ENCODE measurements at places on chromosomes 3 and 15. TPM values are rescaled to one million over a fixed set of nuclear protein-coding genes. Genes with fewer than 3 reads are reported as not detected.

DNA sequence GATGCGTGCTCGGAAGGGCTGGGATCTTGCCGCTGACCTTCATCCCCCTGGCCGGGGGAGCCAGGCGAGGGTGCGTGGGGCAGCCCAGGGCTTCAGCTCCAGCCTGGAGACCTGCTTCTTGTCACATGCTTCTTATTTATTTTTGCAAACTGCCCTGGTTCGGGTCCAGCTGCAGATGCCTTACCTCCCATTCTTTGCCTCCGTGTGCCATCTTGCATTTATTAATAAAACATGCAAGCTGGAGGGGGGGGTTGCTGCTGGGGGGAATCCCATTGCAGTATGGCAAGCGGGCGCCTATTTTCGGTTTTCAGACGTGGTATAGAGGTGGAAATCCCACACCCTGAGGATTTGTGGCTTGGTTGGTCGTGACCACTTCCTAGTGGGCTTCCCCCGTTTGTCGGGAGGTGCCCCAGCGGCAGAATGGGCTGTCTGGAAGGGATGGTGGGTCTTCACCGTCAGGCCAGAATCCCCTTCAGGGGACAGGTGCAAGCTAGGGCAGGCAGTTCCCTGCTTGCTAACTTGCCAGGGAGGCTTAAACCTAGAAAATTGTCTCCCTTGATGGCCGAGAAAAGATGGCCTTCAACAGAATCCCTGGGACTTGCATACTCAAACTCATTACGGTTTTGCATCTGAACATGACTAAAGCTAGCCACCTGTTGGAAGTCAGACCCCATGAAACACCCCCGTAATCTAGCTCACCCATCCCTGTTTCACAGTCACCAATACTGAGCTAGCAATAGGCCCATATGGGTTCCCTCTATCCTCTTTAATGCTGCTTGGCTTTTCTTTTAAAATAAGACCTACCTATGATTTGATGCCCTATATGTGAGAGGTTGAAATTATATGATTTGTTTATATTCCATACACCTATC, 569 bp downstream of the TMEM266 start:
- no peak overlapping the region for H3K27ac ChIP-seq
- DNase-seq, result no peak

DNA sequence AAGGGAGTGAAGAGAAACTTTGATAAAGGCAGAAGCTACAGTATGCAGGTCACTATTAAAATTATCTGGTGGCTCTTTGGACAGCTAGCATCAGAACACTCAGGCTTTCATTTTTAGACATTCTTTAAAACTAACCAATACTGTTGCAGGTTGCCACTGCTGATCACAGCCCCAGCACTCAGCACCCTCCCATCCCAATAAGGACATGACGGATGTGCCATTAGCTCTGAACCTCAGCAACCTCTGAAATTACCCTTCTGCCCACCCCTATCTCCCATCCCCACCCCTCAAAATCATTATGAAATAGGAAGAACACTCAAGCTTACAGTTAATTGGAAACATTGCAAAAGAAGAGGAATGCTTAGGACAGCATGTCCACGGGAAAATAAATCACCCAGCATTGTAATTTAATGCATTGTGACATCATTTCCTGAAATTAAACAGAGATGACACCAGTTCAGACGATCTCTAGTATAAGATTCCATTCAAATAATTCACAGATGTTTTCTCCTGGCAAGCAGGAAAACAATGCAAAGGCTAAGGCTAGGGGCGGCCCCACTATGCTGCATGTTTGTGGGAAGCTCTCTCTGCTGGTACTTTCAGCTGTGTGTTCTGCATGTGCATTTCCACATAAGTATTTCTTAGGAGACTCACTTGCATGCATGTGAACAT, 71.6 kb downstream of the MEIS2 start:
- H3K27me3 ChIP-seq, result no peaks in the 10 kb centered on the region
- H3K27ac ChIP-seq, result no peak overlapping the region
- H3K36me3 ChIP-seq, result peaks cover 46% of the 10 kb centered on the region
- H3K4me1 ChIP-seq, result no peaks in the 10 kb centered on the region
- no peak overlapping the region for H3K4me3 ChIP-seq
- no peak for DNase-seq

GRCh38 chr15:25508369-25509002, 69.7 kb upstream of the UBE3A start:
- no peak overlapping the region for H3K27ac ChIP-seq
- no peaks in the 10 kb centered on the region for H3K27me3 ChIP-seq

DNA sequence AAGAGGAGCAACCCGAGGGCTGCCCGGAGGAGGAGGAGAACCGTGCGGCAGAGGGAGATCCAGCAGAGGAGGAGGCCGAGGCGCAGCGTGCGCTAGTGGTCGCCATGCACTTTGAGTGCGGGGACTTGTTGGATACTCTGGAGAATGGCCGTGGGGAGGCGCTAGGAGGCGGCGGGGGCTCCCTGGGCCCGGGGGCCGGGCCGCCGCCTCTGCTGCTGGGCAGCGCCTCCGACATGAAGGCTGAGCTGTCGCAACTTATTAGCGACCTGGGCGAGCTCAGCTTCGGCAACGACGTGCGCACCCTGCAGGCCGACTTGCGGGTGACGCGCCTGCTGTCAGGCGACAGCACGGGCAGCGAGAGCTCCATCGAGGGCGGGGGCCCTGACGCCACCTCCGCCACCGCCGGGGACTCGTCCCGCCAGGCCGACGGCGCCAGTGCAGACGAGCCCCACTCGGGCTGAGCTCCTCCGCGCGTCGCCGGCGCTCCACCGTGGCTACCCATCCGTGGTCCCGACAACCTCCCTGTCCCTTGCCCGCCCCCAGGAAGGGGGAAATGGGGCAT, 2.0 kb downstream of the FAM43A start:
- no peaks in the 10 kb centered on the region for H3K36me3 ChIP-seq
- DNase-seq, result no peak
- H3K4me1 ChIP-seq, result peaks cover 23% of the 10 kb centered on the region
- H3K4me3 ChIP-seq, result no peak overlapping the region

DNA sequence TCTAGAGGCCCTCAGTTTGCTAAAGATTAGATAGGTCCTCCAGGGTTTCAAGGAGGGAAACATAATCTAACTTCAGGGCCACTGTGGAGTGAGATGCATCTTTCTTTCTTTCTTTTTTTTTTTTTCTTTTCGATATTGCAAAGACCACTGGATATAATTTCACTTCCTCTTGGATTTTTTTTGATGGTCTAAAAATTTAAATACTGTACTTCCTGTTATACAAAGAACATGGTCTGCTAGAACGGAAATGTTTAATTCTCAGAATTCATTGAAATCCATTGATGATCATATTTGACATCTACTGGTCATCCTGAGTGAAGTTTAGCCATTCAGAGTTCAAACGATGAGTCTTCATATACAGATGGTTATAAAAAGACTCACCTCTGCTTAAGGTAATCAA, 808.8 kb upstream of the LMCD1 start:
- H3K36me3 ChIP-seq, result no peaks in the 10 kb centered on the region
- no peak for DNase-seq
- no peak overlapping the region for H3K27ac ChIP-seq

GRCh38 chr3:149660462-149660861, 2.6 kb upstream of the WWTR1 start:
- H3K4me1 ChIP-seq, result peaks cover 2% of the 10 kb centered on the region
- peaks cover 20% of the 10 kb centered on the region for H3K27me3 ChIP-seq
- no peak overlapping the region for H3K4me3 ChIP-seq
- no peak overlapping the region for H3K27ac ChIP-seq

DNA sequence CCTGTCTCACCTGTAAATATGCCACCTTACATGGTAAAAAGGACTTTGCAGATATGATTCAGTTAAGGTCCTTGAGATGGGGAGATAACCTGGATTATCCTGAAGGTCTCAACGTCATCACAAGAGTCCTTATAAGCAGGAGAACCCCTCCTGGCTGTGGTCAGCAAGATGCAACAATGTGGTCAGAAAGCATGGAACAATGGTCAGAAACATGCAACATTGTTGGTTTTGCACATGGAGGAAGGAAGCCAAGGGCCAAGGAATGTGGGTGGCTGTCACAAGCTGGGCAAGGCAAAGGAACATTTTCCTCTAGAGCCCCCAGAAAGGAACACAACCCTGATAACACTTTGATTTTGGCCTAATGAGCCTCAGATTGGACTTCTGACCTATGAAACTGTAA, 9.4 kb upstream of the SUMF1 start:
- peaks cover 10% of the 10 kb centered on the region for H3K4me1 ChIP-seq
- H3K27ac ChIP-seq, result no peak overlapping the region
- no peak overlapping the region for H3K4me3 ChIP-seq

GRCh38 chr3:41932464-41932863, 29.4 kb downstream of the ULK4 start:
- no peak overlapping the region for H3K4me3 ChIP-seq
- no peak for DNase-seq
- H3K36me3 ChIP-seq, result no peaks in the 10 kb centered on the region
- H3K27me3 ChIP-seq, result no peaks in the 10 kb centered on the region
- no peaks in the 10 kb centered on the region for H3K4me1 ChIP-seq
- no peak overlapping the region for H3K27ac ChIP-seq

CPEB1 gene
- 9.8 TPM for polyA plus RNA-seq

DNA sequence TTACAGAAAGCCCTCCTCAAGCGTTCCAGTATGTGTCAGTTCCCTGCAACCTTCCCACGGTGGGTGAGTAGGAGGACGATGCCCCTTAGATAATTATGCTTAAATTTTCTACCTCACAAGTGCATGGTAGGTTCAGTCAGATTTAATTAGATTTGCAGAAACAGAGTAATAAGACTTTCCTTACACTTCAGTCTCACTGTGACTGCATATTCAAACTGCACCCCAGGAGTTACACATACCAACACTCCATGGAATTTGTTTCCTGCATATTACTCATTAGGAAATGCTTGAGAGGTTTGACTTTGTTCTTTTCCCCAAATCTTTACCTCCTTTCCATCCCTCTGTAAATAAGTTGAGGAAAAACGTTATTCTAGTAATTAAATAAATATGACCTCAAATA, 108.8 kb downstream of the ARRDC4 start:
- no peaks in the 10 kb centered on the region for H3K4me1 ChIP-seq
- no peak for DNase-seq
- peaks cover 5% of the 10 kb centered on the region for H3K27me3 ChIP-seq
- no peak overlapping the region for H3K27ac ChIP-seq
- no peak overlapping the region for H3K4me3 ChIP-seq

GOLGA8G gene
- polyA plus RNA-seq, result 0.04 TPM

SAMMSON gene
- polyA plus RNA-seq, result 2.2 TPM

MNS1 gene
- 4.8 TPM for polyA plus RNA-seq

GRCh38 chr15:33864360-33865075, 103.8 kb upstream of the CHRM5 start:
- no peak overlapping the region for H3K27ac ChIP-seq
- H3K4me3 ChIP-seq, result no peak overlapping the region
- no peaks in the 10 kb centered on the region for H3K36me3 ChIP-seq

CSPG4 gene
- not detected for polyA plus RNA-seq

GPR27 gene
- polyA plus RNA-seq, result not detected

GRCh38 chr15:33569036-33569435, 258.3 kb downstream of the RYR3 start:
- no peaks in the 10 kb centered on the region for H3K36me3 ChIP-seq
- no peak overlapping the region for H3K4me3 ChIP-seq
- DNase-seq, result no peak
- no peaks in the 10 kb centered on the region for H3K4me1 ChIP-seq
- no peak overlapping the region for H3K27ac ChIP-seq

- DNase-seq, result no peak
- no peak overlapping the region for H3K27ac ChIP-seq
- H3K27me3 ChIP-seq, result no peaks in the 10 kb centered on the region
- H3K4me3 ChIP-seq, result no peak overlapping the region
- H3K4me1 ChIP-seq, result no peaks in the 10 kb centered on the region
Measured at GRCh38 chr3:106386050-106386449, 517.2 kb upstream of the CBLB start.

HRH1 gene
- polyA plus RNA-seq, result not detected

ABCC5 gene
- 56.6 TPM for polyA plus RNA-seq

DNA sequence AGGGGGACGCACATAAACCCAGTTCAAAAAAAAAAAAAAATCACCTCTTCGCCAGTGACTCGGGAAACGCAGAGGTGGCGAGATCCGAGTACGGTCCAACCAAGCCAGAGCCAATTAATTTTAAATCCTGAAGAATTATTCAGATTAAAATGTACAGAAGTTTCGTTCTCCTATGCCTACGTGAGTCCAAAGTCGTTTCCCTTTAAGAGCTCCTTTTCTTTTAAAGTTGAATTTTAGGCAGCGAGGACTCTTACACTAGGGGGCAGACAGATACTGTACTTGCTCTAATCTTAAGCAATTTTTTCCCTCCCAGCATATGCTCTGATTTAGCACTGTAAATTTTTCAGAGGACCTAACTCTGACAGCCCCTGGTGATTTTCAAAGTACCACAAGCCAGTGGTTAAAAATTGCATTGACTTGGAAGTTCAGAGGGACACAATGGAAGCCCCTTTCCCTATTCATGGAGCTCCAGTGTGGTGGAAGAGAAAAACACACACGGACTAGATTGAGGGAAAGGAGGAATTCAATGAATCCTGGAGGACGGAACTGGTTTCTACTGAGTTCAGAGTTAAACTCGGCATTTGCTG, 3.3 kb upstream of the NR2F2 start:
- peak overlapping the region; percentile 72 for H3K4me3 ChIP-seq
- no peaks in the 10 kb centered on the region for H3K27me3 ChIP-seq
- peak; percentile 85 for DNase-seq
- peak overlapping the region; percentile 86 for H3K27ac ChIP-seq
- H3K36me3 ChIP-seq, result peaks cover 4% of the 10 kb centered on the region
- peaks cover 20% of the 10 kb centered on the region for H3K4me1 ChIP-seq

UCN2 gene
- polyA plus RNA-seq, result not detected

ANKUB1 gene
- polyA plus RNA-seq, result not detected

IGF1R gene
- 1.9 TPM for polyA plus RNA-seq

SPTBN5 gene
- not detected for polyA plus RNA-seq

ZBED2 gene
- not detected for polyA plus RNA-seq

DNA sequence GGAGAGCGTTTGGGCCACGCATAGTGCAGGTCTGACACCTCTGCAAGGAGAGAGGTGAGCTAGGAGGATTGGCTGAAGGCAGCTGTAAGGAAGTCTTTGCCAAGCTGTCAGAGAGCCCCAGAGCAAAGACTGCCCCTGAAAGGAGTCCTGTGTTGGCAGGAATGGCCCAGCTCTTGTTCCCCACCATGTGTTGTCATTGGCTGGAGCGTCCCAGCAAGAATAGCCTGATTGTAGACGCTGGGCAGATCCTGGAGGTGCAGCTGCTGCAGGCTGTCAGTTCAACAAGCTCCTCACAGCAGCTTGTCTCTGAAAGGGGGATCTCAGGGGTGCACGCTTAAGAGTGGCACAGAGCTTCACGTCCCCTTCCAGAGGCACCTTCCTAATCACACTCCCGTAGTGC, 237.6 kb downstream of the FEZF2 start:
- no peaks in the 10 kb centered on the region for H3K36me3 ChIP-seq
- no peak for DNase-seq
- no peaks in the 10 kb centered on the region for H3K27me3 ChIP-seq
- no peaks in the 10 kb centered on the region for H3K4me1 ChIP-seq
- no peak overlapping the region for H3K27ac ChIP-seq

Data from K562 (cell line).